Panc1 (cell line): ENCODE measurements at places on chromosomes 2 and 18.

- no peak for DNase-seq
These were observed 365.0 kb upstream of the HNRNPA3 start for GRCh38 chr2:176847575-176847974.

GRCh38 chr2:112199188-112199587, 55.7 kb downstream of the ZC3H8 start:
- DNase-seq, result no peak

DNA sequence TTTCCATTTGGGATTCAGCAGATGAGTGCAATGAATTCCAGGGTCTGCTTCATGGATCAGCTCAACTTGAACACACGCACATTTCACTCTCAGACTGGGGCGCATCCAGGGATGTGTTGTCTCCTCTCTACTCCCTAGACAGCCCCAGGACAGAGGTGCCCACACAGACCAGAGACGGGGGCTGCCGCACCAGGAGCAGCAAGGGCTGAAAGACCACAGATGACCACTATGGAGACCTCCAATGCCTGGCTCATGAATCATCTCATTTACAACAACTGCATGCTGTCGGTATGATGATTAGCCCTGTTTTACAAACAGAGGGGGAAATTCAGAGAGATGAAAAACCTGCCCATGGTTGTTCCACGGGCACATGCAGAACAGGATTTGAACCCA, 63.1 kb downstream of the CYP26B1 start:
- no peak for DNase-seq

- no peak for DNase-seq
These were observed 7.3 kb downstream of the CCDC121 start for GRCh38 chr2:27621524-27621923.

GRCh38 chr2:2826621-2827020, 495.5 kb upstream of the MYT1L start:
- DNase-seq, result no peak

DNA sequence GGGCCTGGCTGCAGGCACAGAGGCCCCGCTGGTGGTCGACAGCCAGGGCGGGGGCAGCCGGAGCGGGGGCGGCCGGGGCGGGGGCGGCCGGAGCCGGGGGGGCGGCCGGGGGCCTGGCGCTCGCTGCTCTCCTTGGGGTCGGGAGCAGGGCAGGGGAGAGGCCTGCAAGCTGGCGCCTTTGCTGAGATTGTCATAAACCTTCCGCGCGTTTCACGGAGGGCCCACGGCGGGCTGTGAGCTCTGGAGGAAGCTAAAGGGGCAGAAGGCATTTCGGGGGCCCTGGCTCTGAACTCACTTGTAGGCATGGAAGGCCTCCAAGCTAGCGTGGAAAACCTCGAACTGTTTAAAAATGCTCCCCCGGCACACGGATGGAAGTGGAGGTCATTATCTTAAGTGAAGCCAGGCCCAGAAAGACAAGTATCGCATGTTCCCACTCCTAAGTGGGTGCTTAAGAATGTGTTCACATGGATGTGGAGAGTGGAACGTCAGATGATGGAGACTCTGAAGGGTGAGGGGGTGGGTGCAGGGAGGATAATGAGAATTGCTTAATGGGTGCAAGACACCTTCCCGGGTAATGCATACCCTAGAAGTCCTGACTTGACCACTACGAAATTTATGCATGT, 629 bp downstream of the PRELID3A start:
- no peak for DNase-seq
